NCI-H1436 (cell line): ENCODE measurements at places on chromosomes 16 and 17.
A peak's percentile ranks its signal among the peaks of the same experiment; 100 is the strongest.

DNA sequence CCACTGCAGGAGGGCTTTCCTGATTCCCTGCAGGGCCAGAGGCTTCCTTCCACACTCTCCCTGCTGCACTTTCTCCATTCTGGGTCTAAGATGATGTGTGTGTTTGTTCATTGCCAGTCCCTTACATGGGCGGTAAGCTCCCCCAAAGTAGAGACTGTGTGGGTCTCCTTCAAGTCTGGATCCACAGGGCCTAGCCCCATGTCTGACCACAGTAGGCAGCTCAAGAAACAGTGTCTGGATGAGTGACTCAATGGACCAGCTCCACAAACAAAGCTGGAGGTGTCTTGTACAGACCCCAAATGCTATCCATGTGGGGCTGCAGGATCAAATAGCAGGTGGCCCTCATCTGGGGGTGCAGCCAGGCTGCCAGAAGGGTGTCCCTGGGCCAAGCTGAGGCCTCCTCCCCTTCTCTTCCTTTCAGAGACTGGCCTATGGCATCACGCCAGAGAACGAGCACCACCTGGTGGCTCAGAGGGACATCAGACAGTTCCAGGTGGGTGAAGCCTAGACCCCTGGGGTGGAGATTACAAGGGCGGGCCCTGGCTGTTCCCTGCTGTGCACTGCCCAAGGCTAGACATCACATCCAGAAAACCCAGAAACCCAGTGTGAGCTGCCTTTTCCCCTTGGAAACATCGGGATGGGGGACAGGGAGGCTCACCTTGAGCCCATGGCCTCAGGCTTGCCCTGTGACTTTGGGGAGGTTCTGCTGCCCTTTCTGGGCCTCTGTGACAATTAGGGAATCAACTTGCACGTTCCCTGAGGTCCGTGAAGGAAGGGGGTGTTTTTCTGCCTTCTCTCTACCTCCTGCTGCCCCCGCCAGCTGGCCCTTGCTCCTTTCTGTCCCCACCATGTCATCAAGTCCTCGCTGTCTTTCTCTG lies 45.9 kb downstream of the SLC6A2 start:
- DNase-seq, result peak; percentile 29

- no peak for DNase-seq
Measured at GRCh38 chr17:52148969-52149351, 9.6 kb downstream of the CA10 start.

- no peak for DNase-seq
Measured at GRCh38 chr17:75317671-75318070, 28.4 kb upstream of the SLC25A19 start.

GRCh38 chr17:78645421-78646295 lies 68.5 kb upstream of the DNAH17 start:
- DNase-seq, result no peak

DNA sequence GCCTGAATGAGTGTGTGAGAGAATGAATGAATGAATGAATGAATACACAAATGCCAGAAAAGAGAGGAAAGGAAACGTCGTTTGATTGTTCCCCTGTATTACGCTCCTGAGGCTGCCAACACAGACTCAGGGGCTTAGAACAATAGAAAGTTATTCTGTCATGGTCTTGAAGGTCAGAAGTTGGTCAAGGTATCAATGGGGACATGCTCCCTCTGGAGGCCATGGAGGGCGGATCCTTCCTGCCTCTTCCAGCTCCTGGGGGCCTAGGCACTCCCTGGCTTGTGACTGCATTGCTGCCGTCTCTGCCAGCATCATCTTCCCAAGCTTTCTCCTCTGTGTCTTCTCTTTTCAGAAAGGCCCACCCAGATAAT lies 1.5 kb upstream of the SLC38A8 start:
- no peak for DNase-seq

DNA sequence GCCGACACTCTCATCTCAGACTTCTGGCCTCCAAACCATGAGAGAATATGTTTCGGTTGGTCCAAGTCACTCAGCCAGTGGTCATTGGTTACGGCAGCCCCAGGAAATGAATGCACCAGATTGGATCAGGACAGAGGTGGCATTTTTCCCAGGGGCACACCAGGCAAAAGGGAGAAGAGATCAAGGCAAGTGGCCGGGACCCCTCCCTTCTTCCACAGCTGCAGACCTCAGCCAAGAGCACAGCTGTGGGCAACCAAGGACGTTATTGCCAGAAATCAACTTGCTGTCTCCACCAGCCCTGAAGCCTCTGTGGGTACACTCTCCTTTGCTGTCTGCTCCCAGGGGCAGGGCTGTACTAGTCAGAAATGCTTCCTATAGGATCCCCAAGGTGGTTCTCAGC lies 20.7 kb downstream of the LRRC75A start:
- DNase-seq, result no peak

GRCh38 chr17:31596382-31597323 lies 205.2 kb downstream of the RAB11FIP4 start:
- no peak for DNase-seq
